GF-D8 (cell line): ENCODE measurements at places on chromosomes 16 and 17.

DNA sequence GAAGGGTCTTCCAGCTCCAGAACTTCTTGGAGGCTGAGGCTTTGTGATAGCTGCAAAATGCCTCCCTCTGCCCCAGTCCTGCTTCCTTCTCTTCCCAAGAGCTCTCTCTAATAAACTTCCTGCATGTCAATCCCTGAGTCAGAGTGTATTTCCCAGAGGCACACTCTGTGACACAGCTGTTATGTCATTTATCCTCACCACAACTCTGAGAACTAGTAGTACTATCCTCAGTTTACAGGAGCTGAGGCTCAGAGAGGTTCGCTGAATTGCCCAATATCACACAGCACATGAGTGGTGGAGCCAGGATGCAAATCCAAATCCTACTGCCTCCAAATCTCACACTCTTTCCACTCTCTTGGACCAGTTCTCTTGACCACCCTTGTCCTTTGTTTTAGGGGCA, 20.0 kb downstream of the UNC45B start:
- no peak for DNase-seq

DNA sequence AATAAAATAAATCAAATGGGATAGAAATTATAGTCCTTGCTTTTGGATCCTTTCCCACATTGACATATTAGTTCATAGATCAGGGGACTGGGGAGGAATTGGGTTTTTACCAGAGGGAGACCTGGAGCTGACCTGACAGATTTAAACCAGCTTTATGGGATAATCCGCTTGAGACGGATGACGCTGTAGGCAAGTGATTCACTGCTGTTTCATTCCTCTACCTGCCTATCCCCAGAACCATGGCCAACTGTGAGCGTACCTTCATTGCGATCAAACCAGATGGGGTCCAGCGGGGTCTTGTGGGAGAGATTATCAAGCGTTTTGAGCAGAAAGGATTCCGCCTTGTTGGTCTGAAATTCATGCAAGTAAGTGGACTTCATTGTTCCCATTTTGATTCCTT, 2.1 kb downstream of the NME1 start:
- no peak for DNase-seq

DNA sequence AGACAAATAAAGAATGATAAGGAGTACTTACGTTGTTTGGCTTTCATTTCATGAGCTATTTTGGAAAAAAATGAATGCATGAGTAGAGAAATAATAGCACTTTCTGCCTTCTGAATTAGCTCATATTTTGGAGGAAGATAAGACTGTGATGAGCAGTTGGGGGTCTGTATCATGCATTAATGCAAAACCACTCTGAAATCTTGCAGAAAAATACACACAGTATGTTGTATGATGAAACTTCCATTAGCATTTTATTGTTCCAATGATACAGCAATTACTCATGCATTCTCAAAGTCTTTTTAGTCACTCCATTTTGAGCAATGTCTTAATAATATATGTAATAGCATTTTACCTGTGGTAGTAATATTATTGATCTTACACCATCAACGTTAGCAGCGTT, 571.0 kb downstream of the CDH8 start:
- DNase-seq = no peak

DNA sequence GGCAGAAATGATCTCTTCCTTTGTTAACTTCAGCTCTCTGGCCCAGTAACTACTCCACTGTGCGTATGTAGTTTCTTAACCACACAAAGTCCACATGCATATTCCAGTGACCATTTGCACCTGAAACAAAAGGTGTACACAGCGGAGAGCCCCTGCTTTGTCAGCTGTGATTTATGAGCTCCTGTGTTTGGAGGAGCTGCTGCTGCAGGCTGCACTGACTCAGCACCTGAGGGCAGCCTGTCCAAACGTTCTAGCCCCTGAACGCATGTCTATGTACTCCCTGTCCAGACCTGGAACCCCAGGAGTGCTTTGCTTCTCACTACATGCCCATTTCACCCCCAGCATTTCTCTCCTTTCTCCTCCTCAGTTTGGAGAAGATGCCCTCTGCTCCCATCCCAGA, 216.1 kb downstream of the ABCC12 start:
- DNase-seq = no peak

DNA sequence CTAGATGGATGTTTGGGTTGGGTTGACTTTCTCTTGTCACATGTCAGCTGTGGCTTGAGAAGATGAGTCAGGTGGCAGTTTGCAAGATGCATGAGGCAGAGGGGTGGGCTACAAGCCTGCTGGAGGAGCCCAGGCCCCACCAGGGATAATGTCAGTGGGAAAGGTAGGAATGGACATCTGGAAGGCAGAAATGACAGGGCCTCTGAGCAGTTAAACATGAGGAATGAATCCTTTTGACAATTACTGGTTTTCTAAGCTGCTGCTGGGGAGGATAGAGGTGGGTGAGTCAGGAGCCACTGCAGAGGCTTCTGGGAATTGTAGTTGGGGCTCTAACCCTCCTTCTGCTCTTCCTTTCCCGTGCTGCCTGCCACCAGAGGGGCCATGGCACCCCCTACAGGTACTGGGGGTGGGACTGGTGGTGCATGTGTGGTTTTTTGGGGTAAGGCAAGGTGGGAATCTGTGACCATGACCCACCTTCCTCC, 15.7 kb downstream of the SLC52A1 start:
- DNase-seq = no peak

DNA sequence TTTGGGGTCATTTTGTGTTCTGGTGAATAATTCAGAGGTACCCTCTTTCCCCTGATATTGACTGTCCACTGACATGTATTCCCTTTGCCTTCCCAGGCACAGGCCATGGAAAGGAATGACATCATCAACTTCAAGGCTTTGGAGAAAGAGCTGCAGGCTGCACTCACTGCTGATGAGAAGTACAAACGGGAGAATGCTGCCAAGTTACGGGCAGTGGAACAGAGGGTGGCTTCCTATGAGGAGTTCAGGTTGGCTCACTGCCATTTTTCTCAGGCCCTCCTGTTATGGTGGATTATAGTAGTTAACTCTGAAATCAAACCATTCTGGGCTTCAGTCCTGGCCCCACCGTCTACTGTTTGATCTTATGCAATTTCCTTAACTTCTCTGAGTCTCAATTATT, 1.6 kb upstream of the EFTUD2 start:
- peak; percentile 74 for DNase-seq

- no peak for DNase-seq
These were observed 37.0 kb upstream of the ZNF750 start for GRCh38 chr17:82876602-82877379.

GRCh38 chr17:35052780-35053179, 10.7 kb downstream of the RFFL start:
- DNase-seq = no peak

GRCh38 chr16:24508614-24509013, 30.8 kb upstream of the RBBP6 start:
- no peak for DNase-seq
